ENCODE measurements at places on chromosomes 2 and 18. TPM values are rescaled to one million over a fixed set of nuclear protein-coding genes. Genes with fewer than 3 reads are reported as not detected.

The FBXO48 gene
- 0.58 TPM for total RNA-seq

The UGT1A10 gene
- total RNA-seq, result not detected

The ELOA2 gene
- not detected for total RNA-seq

The COLEC11 gene
- 0.62 TPM for total RNA-seq

The PROKR1 gene
- not detected for total RNA-seq

The CFC1 gene
- total RNA-seq, result 0.09 TPM

The EMILIN1 gene
- 0.48 TPM for total RNA-seq

The TTR gene
- 0.30 TPM for total RNA-seq

The BMP10 gene
- not detected for total RNA-seq

The ST6GAL2 gene
- total RNA-seq, result 13.8 TPM

The RGPD5 gene
- 3.0 TPM for total RNA-seq

The PRKRA gene
- 26.6 TPM for total RNA-seq

The LINC00305 gene
- not detected for total RNA-seq

The GKN2 gene
- total RNA-seq, result 1.9 TPM

The CCDC148 gene
- total RNA-seq, result 0.45 TPM

The FOXI3 gene
- 0.05 TPM for total RNA-seq

The SLC16A14 gene
- total RNA-seq, result 0.82 TPM

The ACMSD gene
- not detected for total RNA-seq

The LBX2 gene
- 3.5 TPM for total RNA-seq

The GAL3ST2 gene
- total RNA-seq, result 0.25 TPM

The LIMS4 gene
- 0.85 TPM for total RNA-seq

The RAB27B gene
- 11.1 TPM for total RNA-seq

The REG1A gene
- total RNA-seq, result not detected

The KIAA2012 gene
- total RNA-seq, result not detected

The ALPG gene
- total RNA-seq, result 0.38 TPM

The MSTN gene
- not detected for total RNA-seq

The DYNAP gene
- not detected for total RNA-seq

The ZC3H6 gene
- total RNA-seq, result 0.69 TPM

The GREB1 gene
- total RNA-seq, result 2.6 TPM

The BMPR2 gene
- total RNA-seq, result 12.4 TPM

The DSC1 gene
- not detected for total RNA-seq

The KDSR gene
- total RNA-seq, result 42.5 TPM

The C2orf74 gene
- total RNA-seq, result 15.6 TPM

The ERLEC1 gene
- total RNA-seq, result 60.2 TPM

The TUBB8B gene
- not detected for total RNA-seq

The RSAD2 gene
- total RNA-seq, result 0.15 TPM

The POTEF gene
- total RNA-seq, result not detected

The HOXD12 gene
- total RNA-seq, result not detected

The RGPD4 gene
- 0.06 TPM for total RNA-seq

The CCDC121 gene
- 3.3 TPM for total RNA-seq

The RFTN2 gene
- not detected for total RNA-seq

The SERPINB3 gene
- 0.16 TPM for total RNA-seq

The MC4R gene
- total RNA-seq, result not detected

The SNORC gene
- 2.4 TPM for total RNA-seq

The FSHR gene
- total RNA-seq, result not detected

The TXNDC2 gene
- total RNA-seq, result 0.12 TPM

The IMPA2 gene
- total RNA-seq, result 93.6 TPM

The RTP5 gene
- total RNA-seq, result not detected

The AMER3 gene
- not detected for total RNA-seq

The MEP1B gene
- 0.10 TPM for total RNA-seq

The UPP2 gene
- total RNA-seq, result not detected

The PSTPIP2 gene
- 0.14 TPM for total RNA-seq

The HNMT gene
- total RNA-seq, result 1.3 TPM

The RAPH1 gene
- total RNA-seq, result 7.1 TPM

The C18orf54 gene
- 2.8 TPM for total RNA-seq
